ENCODE measurements at places on chromosomes 2 and 18. TPM values are rescaled to one million over a fixed set of nuclear protein-coding genes. Genes with fewer than 3 reads are reported as not detected.

The EML6 gene
- 0.17 TPM for total RNA-seq

The OST4 gene
- total RNA-seq = 569 TPM

The TMEM198 gene
- not detected for total RNA-seq

The FSIP2 gene
- 0.05 TPM for total RNA-seq

The DHRS9 gene
- not detected for total RNA-seq

The DLX1 gene
- total RNA-seq = not detected

The CD8B2 gene
- total RNA-seq = not detected

The TBR1 gene
- total RNA-seq = not detected

The SCYGR4 gene
- not detected for total RNA-seq

The TM4SF20 gene
- total RNA-seq = not detected

The IGFBP5 gene
- total RNA-seq = 6.1 TPM

The TFPI gene
- total RNA-seq = 1,146 TPM

The SULT1C2 gene
- 0.05 TPM for total RNA-seq

The EPAS1 gene
- total RNA-seq = 283 TPM

The ZSWIM2 gene
- not detected for total RNA-seq

The MGAT4A gene
- 89.5 TPM for total RNA-seq

The TRIM43 gene
- total RNA-seq = not detected

The SERPINB3 gene
- total RNA-seq = 0.17 TPM

The FEV gene
- not detected for total RNA-seq

The ALPG gene
- total RNA-seq = 0.05 TPM

The GAL3ST2 gene
- total RNA-seq = not detected

The SAG gene
- total RNA-seq = 0.19 TPM

The MROH2A gene
- total RNA-seq = not detected

The NFE2L2 gene
- total RNA-seq = 69.9 TPM

The RBFA gene
- 17.2 TPM for total RNA-seq

The REG1B gene
- not detected for total RNA-seq

The SLC35F6 gene
- total RNA-seq = 52.8 TPM

The IL36RN gene
- total RNA-seq = not detected

The GAREM1 gene
- 1.4 TPM for total RNA-seq

The GKN1 gene
- not detected for total RNA-seq

The PKP4 gene
- 63.7 TPM for total RNA-seq

The RBM44 gene
- total RNA-seq = 0.65 TPM

The CD8A gene
- 0.05 TPM for total RNA-seq

The XIRP2 gene
- total RNA-seq = not detected

The PARD3B gene
- total RNA-seq = 13.3 TPM

The CYBRD1 gene
- 30.5 TPM for total RNA-seq

The KIF1A gene
- total RNA-seq = 0.05 TPM

The UGT1A10 gene
- total RNA-seq = not detected

The B3GNT2 gene
- total RNA-seq = 31.8 TPM

The PLEKHM3 gene
- 11.3 TPM for total RNA-seq

The IL36B gene
- not detected for total RNA-seq

The CREG2 gene
- 1.4 TPM for total RNA-seq
